ENCODE measurements at places on chromosomes 16 and 17.

DNA sequence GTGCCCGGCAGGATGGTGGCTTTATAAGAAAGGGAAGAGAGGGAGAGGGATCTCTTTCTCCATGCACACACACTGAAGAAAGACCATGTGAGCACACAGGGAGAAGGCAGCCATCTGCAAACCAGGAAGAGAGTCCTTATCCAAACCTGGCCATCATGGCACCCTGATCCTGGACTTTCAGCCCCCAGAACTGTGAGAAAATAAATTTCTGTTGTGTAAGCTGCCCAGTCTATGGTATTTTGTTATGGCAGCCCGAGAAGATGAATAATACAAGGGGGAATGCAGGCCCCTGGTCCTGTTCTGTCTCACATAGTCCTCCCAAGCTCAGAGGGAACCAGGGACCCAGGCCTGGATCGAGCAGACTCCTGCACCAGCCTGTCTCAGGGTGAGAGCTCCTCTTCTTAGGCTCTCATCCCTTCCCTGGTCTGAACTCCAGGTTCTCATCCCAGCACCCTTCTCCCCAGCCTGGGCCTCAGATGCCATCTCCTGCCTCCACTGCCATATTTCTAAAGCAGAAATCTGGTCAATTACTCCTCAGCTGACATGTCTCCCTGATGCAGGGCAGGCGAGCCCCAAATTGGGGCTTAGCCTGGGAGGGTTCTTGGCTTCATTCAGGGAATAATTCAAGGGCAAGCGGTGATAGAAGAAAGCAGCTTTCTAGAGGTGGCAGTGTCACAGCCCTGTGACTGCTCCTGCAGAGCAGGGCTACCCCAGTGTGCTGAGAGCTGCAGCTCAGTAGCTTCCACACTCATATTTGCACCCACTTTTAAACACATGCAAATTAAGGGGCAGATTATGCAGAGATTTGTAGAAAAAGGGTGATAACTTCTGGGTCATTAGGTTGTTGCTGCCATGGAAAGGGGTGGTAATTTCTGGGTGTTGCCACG lies 28.8 kb downstream of the IGFBP4 start:
- DNase-seq, result no peak

- DNase-seq, result no peak
Observed at GRCh38 chr17:48603959-48604769, 622 bp downstream of the HOXB6 start.

DNA sequence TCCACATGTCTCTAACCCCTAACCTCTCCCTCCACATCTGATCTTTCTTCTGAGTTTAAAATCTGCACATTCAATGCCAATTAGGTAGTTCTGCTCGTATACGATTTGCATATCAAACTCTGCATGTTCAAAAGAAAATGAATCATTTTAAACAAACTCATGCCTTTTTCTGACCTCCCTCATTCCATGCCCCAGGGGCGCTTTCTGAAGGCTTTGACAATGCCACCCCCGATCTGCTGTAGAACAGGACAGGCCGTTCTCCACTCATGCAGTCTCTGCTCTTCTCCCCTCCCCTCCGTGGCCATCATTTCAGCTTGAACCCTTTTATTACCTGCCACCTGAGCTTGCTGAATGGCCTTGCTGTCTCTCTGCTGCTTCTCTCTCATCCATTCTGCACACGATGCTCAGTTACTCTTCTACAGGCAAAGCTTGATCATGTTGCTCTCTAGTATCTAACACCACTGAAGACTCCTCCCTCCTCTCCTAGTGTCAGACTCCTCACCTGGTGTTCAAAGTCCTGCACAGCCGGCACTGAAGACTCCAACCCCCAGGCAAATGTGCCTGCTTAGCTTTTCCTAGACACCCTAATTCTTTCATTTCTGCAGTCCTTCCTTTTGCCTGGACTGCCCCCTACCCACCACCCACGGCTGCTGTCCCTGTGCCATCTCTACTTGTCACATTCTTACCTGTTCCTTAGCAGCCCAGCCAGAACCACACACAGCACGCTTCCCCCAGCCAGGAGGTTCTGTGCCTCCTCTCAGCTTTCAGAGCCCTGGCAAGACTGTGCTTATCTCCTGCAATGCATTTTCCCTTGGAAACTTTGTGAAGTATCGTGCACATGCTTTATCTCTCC lies 6.2 kb downstream of the TMEM238L start:
- no peak for DNase-seq

DNA sequence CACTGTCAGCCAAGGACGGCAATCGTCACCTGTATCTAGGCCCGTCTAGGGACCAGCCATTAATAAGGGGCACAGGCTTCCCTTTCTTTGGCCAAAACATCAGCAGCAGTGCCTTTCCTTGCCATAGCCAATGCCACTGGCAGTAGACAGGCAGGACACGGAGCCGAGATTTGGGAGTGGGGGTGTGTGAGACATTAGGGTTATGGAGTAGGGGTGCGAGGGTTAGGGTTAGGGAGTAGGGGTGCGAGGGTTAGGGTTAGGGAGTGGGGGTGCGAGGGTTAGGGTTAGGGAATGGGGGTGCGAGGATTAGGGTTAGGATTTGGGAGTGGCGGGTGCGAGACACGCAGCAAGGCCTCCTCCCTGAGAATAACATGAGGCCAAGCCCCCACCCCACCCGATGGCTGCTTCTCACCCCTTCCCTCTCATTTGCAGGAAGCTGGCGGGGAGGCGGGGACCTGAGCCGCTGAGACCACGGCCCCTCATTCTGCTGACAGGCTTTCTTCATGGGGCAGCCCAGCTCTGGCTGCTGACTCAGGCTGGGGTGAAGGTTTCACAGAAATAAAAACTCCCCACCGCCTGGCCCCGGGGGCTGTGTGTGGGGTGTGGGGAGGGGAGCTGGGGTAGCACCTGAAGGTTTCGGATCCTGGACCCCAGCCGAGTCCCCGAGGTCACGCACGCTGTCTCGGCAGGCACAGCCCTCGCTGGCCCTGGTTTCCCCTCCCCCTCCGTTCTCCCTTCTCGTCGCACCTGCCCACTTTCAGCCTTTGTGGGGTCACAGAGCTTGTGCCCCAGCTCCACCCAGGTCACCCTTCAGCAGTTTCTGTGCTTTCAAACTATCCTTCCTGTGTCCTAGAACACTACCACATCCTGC lies 93.8 kb downstream of the PGS1 start:
- no peak for DNase-seq

- no peak for DNase-seq
Observed at GRCh38 chr17:13367154-13367553, 234.6 kb downstream of the HS3ST3A1 start.

DNA sequence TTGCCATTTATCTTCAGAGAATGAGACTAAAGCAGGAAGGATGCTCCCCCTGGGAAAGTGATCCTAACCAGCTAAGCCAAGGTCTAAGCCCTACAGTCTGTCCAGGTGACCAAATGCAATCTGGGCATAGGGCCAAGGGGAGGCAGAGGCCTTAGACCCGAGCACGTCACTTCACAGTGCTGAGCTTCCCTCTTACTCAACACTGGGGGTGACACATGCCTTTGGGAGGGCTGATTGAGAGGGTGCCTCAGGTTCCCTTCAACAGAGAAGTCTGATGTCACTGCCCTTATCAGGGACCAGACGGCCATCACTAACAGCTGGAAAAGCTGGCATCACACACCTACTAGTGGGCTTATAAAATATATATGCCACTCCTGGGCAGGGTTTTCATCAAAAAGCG lies 4.0 kb downstream of the CIAO2B start:
- peak; percentile 18 for DNase-seq

DNA sequence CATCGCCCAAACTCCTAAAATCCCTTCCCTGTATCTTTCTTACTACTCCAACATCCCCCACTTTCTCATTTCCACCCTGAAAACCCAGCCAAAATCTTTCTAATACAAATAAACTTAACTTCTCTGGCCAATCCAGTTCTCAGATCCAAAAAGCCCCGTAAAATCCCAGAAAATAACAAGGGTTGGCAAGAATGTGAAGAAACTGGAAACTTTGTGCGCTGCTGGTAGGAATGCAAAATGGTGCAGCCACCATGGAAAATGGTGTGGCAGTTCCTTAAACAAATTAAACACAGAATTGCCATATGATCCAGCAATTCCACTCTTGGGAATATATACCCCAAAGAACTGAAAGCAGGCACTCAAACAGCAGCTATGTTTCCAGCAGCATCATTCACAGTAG lies 24.1 kb downstream of the LRRC75A start:
- no peak for DNase-seq

GRCh38 chr16:30944352-30944751 lies 4.5 kb upstream of the ORAI3 start:
- DNase-seq, result no peak

DNA sequence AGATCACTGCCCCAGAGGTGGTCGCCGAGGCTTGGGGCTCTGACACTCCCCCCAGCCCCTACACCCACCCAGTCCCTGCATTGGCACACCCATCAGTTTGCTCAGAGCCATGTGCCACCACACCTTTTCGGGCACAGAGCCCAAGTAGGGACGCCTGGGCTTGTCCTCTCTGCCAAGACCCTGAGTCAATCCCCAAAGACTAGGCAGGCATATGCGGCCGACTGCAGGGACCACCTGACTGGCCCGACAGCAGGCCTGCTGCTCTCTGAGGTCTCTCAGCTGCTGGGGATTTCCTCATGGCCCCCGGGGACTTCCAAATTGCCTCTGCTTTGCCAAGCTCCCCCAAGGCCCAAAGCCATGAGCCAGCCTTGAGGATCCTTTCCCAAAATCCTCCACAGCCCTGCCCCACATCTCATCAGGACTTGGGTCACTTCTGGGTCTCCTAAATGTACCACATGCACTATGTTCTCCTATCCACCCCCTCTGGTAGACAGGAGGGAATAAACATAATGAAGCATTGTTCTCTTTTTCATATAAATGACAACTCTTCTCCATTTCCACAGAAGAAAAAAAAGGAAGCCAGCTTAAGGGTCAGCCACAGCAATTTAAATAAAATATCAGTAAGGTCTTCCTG lies 30.6 kb downstream of the MYO18A start:
- peak; percentile 65 for DNase-seq

GRCh38 chr16:77943801-77944200 lies 78.5 kb upstream of the CLEC3A start:
- no peak for DNase-seq

DNA sequence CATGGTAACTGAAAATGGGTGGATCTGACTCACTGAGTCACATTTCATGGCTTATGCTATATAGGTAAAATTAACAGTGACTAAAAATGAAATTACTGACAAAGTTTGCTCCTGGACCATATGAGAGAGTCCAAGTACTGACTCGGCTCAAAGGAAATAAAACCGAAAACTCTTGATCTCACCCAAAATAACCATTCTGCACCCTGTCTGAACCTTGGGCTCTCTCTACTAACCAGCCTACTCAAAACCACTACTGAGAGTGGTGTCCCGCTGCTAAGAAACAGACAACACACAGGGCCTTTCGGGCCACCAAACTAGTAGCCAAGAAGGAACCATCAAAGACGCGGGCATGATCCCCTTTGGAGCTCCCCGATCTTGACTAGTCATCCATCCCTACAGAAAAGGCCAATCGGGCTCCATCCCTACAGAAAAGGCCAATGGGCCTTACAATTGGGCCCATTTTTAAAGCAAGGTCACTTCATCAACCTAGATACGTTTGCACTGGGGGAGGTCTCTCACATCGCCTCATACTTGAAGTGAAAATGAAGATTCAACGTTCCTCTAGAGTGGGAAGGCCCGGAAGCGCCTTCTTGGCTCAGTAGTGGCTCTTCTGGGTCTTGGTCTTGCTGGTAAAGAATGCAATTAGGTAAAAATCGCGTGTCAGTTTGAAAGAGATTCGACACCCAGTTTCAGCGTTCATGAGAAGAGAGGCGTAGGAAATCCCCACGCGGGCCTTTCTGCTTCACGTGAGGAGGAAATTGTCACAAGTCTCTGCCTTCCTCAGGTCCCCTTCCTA lies 720 bp upstream of the ZPBP2 start:
- DNase-seq, result no peak

- DNase-seq, result no peak
Observed at GRCh38 chr17:64443086-64443760, 5.7 kb upstream of the MILR1 start.

DNA sequence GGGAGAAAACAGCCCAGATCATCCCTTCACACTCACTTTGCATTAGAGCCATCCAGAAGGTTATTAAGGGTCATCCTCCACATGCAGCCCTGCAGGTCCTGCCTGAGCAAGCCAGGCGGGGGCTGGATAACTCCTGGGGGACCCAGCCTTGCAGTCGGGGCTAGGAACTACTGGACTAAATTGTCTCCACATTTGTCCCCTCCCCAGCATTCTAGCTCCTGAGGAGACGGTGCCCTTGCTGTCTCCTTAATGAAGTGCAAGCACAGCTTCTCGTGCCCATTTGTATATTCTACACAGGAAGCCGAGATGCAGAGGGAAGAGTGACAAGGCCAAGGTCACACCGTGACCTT lies 185.2 kb downstream of the C16orf95 start:
- no peak for DNase-seq

GRCh38 chr16:10982465-10983150 lies 38.2 kb downstream of the CLEC16A start:
- no peak for DNase-seq

DNA sequence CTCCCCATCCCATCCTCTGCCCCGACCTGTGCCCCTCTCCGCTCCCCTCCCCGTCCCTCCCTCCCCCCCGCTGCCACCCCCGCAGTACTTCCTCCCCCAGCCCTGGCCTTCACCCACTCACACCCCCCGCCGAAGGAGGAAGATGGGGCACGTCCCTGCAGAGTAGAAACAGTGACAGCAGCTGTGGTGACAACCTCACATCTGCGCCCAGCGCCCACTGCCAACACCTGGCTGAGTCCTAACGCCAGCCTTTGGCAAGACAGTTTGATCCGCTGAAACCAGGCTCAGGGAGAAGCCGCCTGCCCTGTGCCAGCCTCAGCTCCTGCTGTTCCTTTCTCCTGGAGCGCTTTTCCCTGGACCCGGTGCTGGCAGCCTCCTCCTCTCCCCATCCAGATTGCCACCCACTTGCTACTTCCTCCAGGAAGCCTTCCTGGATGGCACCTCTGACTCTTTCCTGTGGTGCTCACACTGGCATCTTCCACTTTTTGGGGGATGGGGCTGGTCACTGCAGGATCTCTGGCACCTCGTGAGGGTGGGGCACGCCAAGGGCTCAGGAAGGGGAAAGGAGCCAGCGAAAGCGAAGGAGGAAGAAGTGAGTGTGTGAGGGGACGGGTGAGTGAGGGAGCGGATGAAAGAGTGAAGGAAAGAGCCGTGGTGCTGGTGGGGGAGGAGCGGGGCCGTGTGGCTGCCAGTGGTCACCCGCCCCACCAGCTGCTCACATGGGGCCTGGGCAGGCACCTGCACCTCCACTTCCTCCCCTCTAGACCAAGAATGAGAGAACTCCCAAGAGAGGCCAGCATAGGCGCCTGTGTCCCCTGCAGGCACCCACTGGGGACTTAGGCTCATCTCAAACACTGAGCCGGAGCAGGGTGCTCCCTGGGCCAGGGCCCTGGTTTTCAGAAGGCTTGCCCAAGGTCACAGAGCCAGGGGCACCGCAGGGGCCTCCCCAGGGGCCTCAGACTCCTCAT lies 27.0 kb downstream of the ZFPM1 start:
- DNase-seq, result no peak

GRCh38 chr17:12362853-12363455 lies 302.7 kb upstream of the MYOCD start:
- DNase-seq, result no peak

- DNase-seq, result peak; percentile 89
Observed at GRCh38 chr16:50102051-50102746, 36.4 kb downstream of the HEATR3 start.
